ENCODE measurements at places on chromosomes 3 and 15. TPM values are rescaled to one million over a fixed set of nuclear protein-coding genes. Genes with fewer than 3 reads are reported as not detected.

COL6A6 gene
- 0.05 TPM for polyA plus RNA-seq

PPP4R2 gene
- polyA plus RNA-seq, result 42.7 TPM

SGO1 gene
- 19.8 TPM for polyA plus RNA-seq

NUP210 gene
- polyA plus RNA-seq, result 10.4 TPM

- H3K4me3 ChIP-seq, result no peak overlapping the region
- H3K27ac ChIP-seq, result no peak overlapping the region
- no peaks in the 10 kb centered on the region for H3K36me3 ChIP-seq
- H3K27me3 ChIP-seq, result no peaks in the 10 kb centered on the region
Observed at GRCh38 chr3:195048059-195048905, 222.7 kb downstream of the XXYLT1 start.

GRCh38 chr3:156579427-156579851 lies 24.5 kb upstream of the SSR3 start:
- H3K36me3 ChIP-seq, result no peaks in the 10 kb centered on the region
- H3K27me3 ChIP-seq, result peaks cover 10% of the 10 kb centered on the region
- H3K4me3 ChIP-seq, result no peak overlapping the region
- no peak for DNase-seq
- peaks cover 10% of the 10 kb centered on the region for H3K4me1 ChIP-seq
- H3K27ac ChIP-seq, result no peak overlapping the region

DNA sequence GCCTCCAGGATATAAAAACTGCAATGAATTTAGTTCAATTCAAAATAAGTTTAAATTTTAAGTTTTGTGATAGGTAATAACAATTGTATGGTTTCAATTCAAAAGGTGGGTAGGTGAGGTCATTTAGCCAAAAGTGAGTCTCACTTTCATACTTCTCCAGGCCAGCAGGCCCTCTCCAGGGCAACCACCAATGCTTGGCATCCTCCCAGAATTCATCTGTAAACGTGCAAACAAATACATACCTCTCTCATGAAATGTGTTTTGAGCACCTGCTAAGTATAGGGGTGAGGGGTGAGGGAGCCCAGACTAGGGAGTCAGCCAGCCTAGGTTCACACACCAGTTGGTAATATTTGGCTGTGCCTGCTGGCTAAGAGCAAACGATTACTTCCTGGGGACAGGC lies 22.0 kb upstream of the RBSN start:
- H3K4me3 ChIP-seq, result no peak overlapping the region
- H3K27me3 ChIP-seq, result peaks cover 33% of the 10 kb centered on the region
- no peak for DNase-seq
- no peak overlapping the region for H3K27ac ChIP-seq
- no peaks in the 10 kb centered on the region for H3K4me1 ChIP-seq
- H3K36me3 ChIP-seq, result peaks cover 6% of the 10 kb centered on the region

- DNase-seq, result no peak
- H3K4me3 ChIP-seq, result no peak overlapping the region
- H3K4me1 ChIP-seq, result no peaks in the 10 kb centered on the region
- no peaks in the 10 kb centered on the region for H3K27me3 ChIP-seq
- no peak overlapping the region for H3K27ac ChIP-seq
- H3K36me3 ChIP-seq, result no peaks in the 10 kb centered on the region
Observed at GRCh38 chr3:155979746-155980145, 109.3 kb downstream of the GMPS start.

DNA sequence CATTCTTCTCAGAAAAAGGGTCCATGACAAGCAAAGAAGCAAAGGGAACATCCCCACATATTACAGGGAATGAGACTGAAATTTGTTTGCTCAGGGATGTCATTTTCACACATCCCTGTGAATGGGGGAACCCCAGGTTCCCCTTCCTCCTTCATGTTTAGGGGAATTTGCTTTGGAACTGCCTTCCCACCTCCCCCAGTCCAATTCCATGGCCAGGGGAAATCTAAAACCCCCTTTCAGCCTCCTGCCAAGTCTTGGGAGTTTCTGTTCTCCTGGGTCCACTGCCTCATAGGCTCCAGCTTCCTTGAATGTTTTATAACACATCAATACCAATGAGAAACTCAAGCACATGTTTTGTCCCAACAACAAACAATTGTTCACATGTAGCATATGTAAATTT lies 297.5 kb upstream of the CTNNB1 start:
- no peaks in the 10 kb centered on the region for H3K36me3 ChIP-seq
- DNase-seq, result no peak
- H3K27ac ChIP-seq, result no peak overlapping the region
- no peaks in the 10 kb centered on the region for H3K27me3 ChIP-seq

DNA sequence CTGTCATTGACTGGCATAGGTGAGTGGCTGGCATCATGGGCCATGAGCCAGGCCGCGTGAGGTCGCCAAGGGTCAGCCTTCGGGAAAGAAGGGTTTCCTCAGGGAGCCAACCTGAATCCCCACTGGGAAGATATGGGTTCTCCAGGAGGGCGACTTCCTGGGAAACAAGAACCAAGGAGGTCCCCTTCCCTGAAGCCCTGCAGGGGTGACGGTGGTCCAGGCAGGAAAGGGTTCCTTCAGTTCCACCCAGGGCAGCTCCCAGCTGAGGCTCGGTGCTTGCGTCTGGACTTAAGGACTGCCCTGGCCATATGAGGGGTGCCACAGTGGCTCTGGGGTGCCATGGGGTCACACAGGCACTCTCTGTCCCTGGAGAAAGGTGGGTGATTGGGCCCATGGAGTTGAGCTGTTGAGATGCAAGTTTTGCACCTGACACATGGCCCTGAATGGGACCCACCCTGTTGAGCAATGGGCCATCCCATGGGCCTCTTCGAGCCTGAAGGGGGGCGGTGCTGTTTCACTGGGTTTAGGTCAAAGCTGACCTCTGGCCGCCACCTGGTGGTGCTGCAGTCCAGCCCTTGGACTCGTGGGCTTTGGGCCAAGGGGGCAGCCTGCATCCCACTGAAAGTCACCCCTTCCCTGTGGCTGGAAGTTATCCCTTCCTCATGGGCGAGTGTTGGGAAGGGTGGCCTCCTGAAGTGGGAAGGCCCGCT lies 228.1 kb downstream of the SNRPN start:
- H3K4me1 ChIP-seq, result no peaks in the 10 kb centered on the region
- no peaks in the 10 kb centered on the region for H3K36me3 ChIP-seq
- no peak for DNase-seq
- no peak overlapping the region for H3K4me3 ChIP-seq
- no peaks in the 10 kb centered on the region for H3K27me3 ChIP-seq
- H3K27ac ChIP-seq, result no peak overlapping the region

DNA sequence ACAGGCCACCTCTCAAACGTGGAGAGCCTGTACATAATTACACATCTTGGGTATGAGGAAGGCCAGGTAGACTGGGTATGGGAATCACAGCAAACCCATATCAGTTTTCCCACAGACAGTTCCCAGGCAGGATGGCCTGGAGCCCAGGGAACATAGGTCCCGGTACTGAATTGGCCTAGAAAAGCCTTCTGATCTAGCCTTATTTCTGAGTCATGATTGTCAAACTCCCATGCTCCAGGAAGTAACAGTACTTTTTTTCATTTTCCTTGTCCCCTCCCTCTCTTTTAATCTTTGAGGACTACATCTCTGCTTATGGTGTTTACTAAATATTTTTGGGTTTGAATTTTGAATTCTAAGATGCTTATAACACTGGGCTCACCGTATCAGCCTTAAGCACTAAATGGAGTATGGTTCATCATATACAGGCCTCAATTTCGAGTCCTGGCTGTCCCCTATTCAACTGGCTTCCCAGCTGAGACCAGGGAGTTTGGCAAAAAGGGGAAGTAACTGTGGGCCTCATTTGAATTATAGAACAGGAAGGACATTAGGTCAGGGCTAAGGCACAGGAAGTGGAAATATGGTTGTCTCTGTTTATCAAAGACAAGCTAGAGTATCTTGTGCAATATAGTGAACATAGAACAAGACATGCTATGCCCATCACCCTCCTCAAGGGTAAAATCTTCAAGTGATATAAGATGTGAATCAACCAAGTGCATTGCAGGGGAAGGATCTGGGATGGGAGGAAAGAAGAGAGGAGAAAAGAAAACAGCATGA lies 494.6 kb downstream of the NTRK3 start:
- peaks cover 18% of the 10 kb centered on the region for H3K4me1 ChIP-seq
- no peaks in the 10 kb centered on the region for H3K36me3 ChIP-seq
- H3K27ac ChIP-seq, result no peak overlapping the region

DNA sequence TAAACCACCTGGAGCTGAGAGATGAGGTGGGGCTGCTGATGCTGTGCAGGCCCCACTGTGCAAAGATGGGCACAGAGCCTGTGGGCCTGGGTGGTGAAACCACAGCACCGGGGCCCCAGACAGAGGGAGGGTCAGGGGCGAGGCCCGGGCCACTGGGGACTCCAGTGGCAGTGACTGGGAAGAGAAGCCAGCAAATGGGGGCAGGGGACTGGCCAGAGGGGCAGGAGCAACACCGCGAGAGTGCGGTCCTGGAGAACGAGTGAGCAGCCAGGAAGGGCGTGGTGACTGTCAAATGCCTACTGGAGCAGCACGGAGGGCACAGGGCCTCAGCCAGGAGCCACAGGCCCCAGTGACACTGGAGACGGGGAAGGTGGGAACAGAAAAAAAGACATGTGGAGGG lies 39.8 kb downstream of the HCN4 start:
- H3K27me3 ChIP-seq, result peaks cover 20% of the 10 kb centered on the region
- DNase-seq, result no peak
- H3K4me3 ChIP-seq, result no peak overlapping the region
- peaks cover 9% of the 10 kb centered on the region for H3K4me1 ChIP-seq
- no peak overlapping the region for H3K27ac ChIP-seq
